Smooth muscle cell of the coronary artery (primary cell): ENCODE measurements at places on chromosomes 11 and 22. TPM values are rescaled to one million over a fixed set of nuclear protein-coding genes. Genes with fewer than 3 reads are reported as not detected.

Gene DRD4
- not detected in 2 replicates for total RNA-seq

Gene SLC6A5
- total RNA-seq, result not detected in 2 replicates

Gene OR51B4
- not detected in 2 replicates for total RNA-seq

Gene OR2AG2
- total RNA-seq, result 0.08 TPM in 1 of 2 replicates, not detected in the other

Gene PDXP
- total RNA-seq, result 2.5 and 8.1 TPM in 2 replicates

Gene GAL
- 0.23 TPM in 1 of 2 replicates, not detected in the other for total RNA-seq

Gene NAALAD2
- total RNA-seq, result 0.08 and 0.35 TPM in 2 replicates

Gene OSM
- total RNA-seq, result not detected in 2 replicates

Gene TUB
- total RNA-seq, result 7.7 and 12.6 TPM in 2 replicates

Gene MMP7
- not detected in 2 replicates for total RNA-seq

Gene CAT
- total RNA-seq, result 44.5 and 87.3 TPM in 2 replicates

Gene METTL15
- 9.0 and 14.7 TPM in 2 replicates for total RNA-seq

Gene TESMIN
- total RNA-seq, result 0.08 TPM in 1 of 2 replicates, not detected in the other

Gene FHIP1B
- 5.7 and 7.4 TPM in 2 replicates for total RNA-seq

Gene DGAT2
- total RNA-seq, result 0.60 and 18.7 TPM in 2 replicates

Gene DMC1
- 1.1 and 3.3 TPM in 2 replicates for total RNA-seq

Gene ZNF280A
- 0.23 TPM in 1 of 2 replicates, not detected in the other for total RNA-seq

Gene EMID1
- total RNA-seq, result 0.08 and 0.23 TPM in 2 replicates

Gene CTSF
- total RNA-seq, result 11.3 and 50.3 TPM in 2 replicates

Gene OR8D1
- not detected in 2 replicates for total RNA-seq

Gene LMNTD2
- 0.45 TPM in 1 of 2 replicates, not detected in the other for total RNA-seq

Gene TPCN2
- total RNA-seq, result 4.9 and 8.3 TPM in 2 replicates

Gene UBXN1
- total RNA-seq, result 154 and 462 TPM in 2 replicates

Gene MS4A6E
- total RNA-seq, result not detected in 2 replicates
